Heart left ventricle (tissue), 16 donors: ENCODE measurements at places on chromosomes 3 and 15.

DNA sequence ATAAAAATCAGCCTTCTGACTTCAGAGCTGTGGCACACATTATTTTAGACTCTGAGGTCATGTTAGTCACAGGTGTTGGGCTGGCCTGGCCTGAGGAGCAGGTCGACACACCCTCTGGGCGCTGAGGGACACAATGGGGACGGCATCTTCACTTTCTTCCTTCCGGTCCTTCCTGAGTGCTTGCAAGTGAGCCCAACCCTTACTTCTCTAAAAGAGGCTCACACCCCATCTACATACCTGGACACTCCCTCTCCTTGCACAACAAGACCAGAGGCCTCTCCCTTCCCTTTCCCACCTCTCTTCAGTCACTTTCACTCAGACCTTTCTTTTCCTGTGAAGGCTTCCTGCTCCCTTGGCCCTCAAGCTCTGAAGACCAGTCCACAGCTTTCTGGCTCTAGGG, 85.4 kb downstream of the XXYLT1 start:
- H3K27ac ChIP-seq, result no peak overlapping the region
- DNase-seq, result no peak
- no peak overlapping the region for H3K4me3 ChIP-seq

DNA sequence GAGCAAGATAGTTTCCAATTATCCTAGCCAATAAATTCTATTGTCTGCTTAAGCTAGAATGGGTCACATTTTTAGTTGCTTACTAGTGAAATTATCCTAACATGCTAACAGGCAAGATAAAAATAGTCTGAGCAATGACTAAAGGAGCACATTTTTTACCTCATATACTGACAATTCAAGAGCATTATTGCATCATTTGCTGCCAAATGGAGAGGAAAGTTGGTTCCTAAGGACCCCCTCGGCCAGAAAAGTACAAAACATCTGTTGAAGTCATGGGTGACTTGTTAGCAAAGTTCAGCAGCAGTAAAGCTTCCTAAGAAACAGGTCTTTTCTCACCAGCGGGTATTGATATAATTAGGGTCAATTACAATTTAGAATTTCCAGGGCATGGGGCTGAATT, 1001.0 kb downstream of the FHIT start:
- H3K4me3 ChIP-seq, result no peak overlapping the region
- no peaks in the 10 kb centered on the region for H3K27me3 ChIP-seq
- DNase-seq, result no peak
- no peaks in the 10 kb centered on the region for H3K4me1 ChIP-seq

DNA sequence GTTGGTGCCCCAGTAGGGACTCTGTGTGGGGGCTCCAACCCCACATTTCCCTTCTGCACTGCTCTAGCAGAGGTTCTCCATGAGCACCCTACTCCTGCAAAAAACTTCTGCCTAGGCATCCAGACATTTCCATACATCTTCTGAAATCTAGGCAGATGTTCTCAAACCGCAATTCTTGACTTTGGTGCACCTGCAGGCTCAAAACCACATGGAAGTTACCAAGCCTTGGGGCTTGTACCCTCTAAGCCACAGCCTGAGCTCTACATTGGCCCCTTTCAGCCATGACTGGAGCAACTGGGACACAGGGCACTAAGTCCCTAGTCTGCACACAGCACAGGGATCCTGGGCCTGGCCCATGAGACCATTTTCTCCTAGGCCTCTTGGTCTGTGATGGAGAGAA, 66.5 kb upstream of the VGLL3 start:
- no peaks in the 10 kb centered on the region for H3K4me1 ChIP-seq
- H3K27me3 ChIP-seq, result no peaks in the 10 kb centered on the region
- no peak overlapping the region for H3K27ac ChIP-seq
- H3K36me3 ChIP-seq, result no peaks in the 10 kb centered on the region
- H3K4me3 ChIP-seq, result no peak overlapping the region

- DNase-seq, result no peak
- H3K27ac ChIP-seq, result no peak overlapping the region
- H3K4me3 ChIP-seq, result no peak overlapping the region
These were observed 89.5 kb downstream of the SUCNR1 start for GRCh38 chr3:151962912-151963311.

- no peak overlapping the region for H3K4me3 ChIP-seq
- H3K27ac ChIP-seq, result no peak overlapping the region
- peaks cover 75% of the 10 kb centered on the region for H3K36me3 ChIP-seq
- DNase-seq, result no peak
These were observed 9.5 kb downstream of the TADA3 start for GRCh38 chr3:9782770-9783169.

GRCh38 chr3:140440446-140440845, 237.4 kb upstream of the TRIM42 start:
- no peaks in the 10 kb centered on the region for H3K36me3 ChIP-seq
- H3K27me3 ChIP-seq, result no peaks in the 10 kb centered on the region
- no peak overlapping the region for H3K4me3 ChIP-seq
- DNase-seq, result no peak
- no peaks in the 10 kb centered on the region for H3K4me1 ChIP-seq
- H3K27ac ChIP-seq, result no peak overlapping the region

- H3K4me3 ChIP-seq, result no peak overlapping the region
- no peak for DNase-seq
- no peaks in the 10 kb centered on the region for H3K36me3 ChIP-seq
- peaks cover 13% of the 10 kb centered on the region for H3K4me1 ChIP-seq
- H3K27ac ChIP-seq, result peak overlapping the region; percentile 43
These were observed 34.6 kb downstream of the FMN1 start for GRCh38 chr15:33159726-33160453.

DNA sequence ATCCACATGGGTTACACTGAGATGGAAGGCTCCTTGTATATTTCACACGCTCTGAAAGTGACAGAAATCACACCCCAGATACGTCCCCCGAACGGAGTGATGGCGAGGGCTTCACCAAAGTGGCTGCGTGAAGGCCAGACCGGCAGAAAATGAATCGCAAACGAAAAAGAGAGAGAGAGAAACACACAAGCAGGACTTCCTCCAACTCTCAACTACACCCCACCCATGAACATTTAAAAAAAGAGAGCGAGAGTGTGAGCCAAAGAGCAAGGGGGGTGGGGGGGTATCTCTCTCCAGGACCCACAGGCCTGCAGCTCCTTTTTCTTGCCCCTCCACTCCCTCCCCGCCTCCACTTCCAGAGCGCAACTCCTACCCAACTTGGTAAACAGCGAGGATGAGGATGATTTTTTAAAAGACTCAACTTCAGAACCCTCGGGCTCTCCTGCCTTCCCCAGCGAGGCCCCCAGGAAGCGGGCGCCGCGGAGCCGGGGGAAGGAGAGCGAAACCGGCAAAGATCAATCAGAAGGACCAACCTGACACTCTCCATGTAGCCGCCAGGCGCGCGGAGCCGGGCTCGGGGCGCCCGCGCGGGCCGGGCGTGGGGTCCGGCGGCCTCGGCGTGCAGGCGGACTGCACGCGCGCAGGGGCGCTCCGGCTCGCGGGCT, 519.1 kb downstream of the FOXP1 start:
- peak overlapping the region; percentile 51 for H3K4me3 ChIP-seq
- DNase-seq, result peak; percentile 36
- peak overlapping the region; percentile 95 for H3K27ac ChIP-seq
- no peaks in the 10 kb centered on the region for H3K36me3 ChIP-seq
- H3K27me3 ChIP-seq, result no peaks in the 10 kb centered on the region
- peaks cover 25% of the 10 kb centered on the region for H3K4me1 ChIP-seq

DNA sequence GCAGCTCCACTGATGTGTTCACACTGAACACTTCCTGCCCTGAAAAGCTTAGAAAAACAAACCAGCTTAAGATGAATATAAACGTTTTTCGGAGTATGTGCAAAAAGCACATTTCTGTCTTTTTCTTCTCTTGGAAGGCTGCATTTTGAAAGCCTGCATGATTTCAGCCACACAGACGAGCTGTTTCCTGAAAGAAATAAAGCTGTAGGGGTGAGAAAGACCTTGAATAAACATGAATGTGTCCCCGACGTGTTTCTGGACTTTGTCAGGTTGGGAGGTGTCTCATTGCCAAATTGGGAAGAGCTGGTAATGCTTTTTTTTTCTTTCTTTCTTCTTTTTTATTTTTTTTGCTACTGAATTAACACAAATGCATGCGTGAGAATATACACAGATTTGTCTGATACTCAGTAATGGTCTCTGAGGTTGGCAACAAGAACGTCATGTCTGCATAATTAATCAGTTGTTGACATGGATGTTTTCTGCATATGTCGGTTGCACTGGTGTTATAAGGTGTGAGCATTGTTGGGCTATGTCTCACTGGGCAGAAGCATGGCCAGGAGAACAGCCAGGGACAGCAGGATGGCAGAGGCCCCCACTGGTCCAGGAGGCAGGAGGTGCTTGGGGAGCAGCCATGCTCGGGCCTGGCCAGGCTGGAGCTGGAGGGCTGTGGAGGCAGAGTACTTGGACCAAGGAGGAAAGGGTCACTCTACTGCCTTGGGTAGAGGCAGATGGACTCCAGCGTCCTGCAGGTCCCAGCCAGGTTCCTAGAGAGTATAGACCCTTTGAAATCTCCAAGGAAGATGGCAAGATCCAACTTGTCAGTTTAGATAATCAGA, 39.0 kb downstream of the ADAMTSL3 start:
- no peak overlapping the region for H3K4me3 ChIP-seq
- DNase-seq, result no peak
- peaks cover 31% of the 10 kb centered on the region for H3K4me1 ChIP-seq
- H3K27me3 ChIP-seq, result no peaks in the 10 kb centered on the region

DNA sequence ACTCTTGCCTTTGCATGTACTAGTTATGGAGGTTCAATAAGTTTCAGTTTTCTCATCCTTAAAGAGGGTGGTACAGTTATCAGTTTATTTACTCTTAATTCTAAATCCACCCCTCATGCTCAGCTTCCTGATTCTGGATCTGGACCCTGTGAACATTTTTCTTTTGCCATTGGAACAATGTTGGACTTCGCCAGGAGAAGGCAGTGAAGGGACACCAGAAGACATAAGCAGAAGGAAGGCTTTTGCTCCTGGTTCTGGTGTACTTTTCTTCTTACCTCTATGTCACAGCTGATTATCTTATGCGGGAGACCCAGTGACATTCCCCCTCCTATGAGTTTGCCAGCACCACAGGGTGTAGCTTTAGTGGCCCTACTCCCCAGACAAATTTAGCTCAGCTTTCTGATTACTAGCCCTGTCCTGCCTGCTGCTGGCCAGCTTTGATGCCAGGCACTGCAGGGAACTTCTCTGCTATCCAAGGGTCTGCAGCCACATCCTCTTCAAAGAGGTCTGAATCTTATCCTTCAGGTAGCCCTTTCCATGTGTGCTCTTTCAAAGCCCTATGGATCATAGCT, 466.3 kb upstream of the EPHA3 start:
- no peaks in the 10 kb centered on the region for H3K4me1 ChIP-seq
- no peaks in the 10 kb centered on the region for H3K36me3 ChIP-seq
- no peak overlapping the region for H3K4me3 ChIP-seq
- no peak for DNase-seq

DNA sequence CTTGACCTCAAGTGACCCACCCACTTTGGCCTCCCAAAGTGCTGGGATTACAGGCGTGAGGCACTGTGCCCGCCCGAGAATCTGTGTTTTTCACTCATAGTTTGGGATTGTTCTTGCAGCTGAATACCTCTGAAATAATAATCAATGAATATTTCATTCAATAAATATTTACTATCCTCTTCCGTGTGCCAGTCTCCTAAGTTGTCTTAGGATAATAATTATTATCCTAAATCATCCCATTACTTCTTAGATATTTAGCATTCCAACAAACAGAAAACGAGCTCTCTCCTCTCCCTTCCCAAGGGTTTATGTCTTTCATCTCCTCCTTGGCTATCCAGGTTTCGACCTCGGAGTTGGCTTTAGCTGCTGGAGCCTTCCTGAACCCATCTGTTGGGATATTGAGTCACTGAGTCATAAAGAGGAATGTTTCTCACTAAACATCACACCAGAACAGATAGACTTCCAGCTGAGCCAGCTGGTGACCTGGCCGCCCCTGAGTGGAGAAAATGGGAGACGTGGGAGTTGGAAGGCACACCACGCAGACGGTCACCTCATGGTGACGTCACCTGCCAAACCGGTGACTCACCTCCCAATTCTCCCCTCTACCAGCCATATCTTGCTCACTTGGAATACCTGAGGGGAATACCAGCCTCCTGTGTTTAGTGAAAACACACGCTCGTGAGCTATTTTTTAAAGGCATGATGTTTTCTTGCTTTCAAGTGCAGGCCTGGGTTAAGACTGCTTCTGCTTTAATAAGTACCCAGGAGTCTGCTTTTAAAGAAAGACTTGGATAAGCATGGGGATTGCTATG, 43.9 kb downstream of the BHLHE40 start:
- H3K4me1 ChIP-seq, result peaks cover 35% of the 10 kb centered on the region
- H3K27ac ChIP-seq, result peak overlapping the region; percentile 22
- no peak overlapping the region for H3K4me3 ChIP-seq

GRCh38 chr15:80444680-80445251, 40.6 kb downstream of the ARNT2 start:
- no peaks in the 10 kb centered on the region for H3K4me1 ChIP-seq
- H3K4me3 ChIP-seq, result no peak overlapping the region

GRCh38 chr3:193744822-193745684, 152.0 kb downstream of the OPA1 start:
- H3K27me3 ChIP-seq, result no peaks in the 10 kb centered on the region
- no peak for DNase-seq
- H3K36me3 ChIP-seq, result no peaks in the 10 kb centered on the region
- no peak overlapping the region for H3K27ac ChIP-seq
- no peak overlapping the region for H3K4me3 ChIP-seq

DNA sequence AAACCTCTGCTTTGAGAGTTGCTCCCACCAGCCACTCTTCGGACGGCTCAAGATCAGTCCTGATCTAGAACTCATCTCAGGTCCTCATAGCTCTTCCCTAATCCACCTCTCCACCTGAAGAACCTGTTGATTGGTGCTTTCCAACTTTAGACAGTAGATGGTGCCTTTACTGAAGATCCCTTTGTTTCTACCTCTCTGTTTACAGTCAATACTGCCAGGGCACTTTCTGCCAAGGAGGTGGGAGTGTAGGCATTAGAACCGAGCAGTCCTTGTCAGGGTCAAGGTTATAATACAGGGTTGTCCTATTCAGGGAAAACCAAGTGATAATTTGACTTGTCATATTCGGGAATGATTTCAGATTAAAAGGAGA, 1.2 kb downstream of the CGNL1 start:
- peak overlapping the region; percentile 55 for H3K4me3 ChIP-seq
- H3K27me3 ChIP-seq, result peaks cover 24% of the 10 kb centered on the region
- H3K36me3 ChIP-seq, result no peaks in the 10 kb centered on the region
- peaks cover 14% of the 10 kb centered on the region for H3K4me1 ChIP-seq
- peak overlapping the region; percentile 38 for H3K27ac ChIP-seq
- DNase-seq, result no peak
